Stimulated activated CD8-positive, alpha-beta memory T cell treated with anti-CD3 and anti-CD28 coated beads, Interleukin-7, amount 100 ng/mL, for 48 hours (primary cell): ENCODE measurements at places on chromosomes 4 and X.

DNA sequence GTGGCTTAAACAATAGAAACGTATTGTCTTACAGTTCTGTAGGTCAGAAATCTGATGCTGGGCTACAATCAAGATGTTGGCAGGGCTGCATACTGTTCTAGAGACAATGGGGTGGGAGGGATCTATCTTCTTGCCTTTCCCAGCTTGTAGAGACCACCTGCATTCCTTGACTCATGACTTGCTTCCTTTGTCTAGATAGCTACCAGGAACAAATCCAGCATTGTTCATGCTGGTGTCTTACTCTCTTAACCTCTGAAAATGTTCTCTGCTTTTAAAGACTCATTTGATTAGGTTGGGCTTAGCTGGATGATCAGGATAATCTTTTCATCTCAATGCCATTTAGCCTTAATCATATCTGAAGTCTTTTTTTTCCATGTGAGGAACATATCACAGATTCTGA lies 169.0 kb downstream of the ZNF330 start:
- DNase-seq: no peak

- peak; percentile 79 for DNase-seq
Observed at GRCh38 chr4:48047421-48047844, 30.9 kb downstream of the NIPAL1 start.

DNA sequence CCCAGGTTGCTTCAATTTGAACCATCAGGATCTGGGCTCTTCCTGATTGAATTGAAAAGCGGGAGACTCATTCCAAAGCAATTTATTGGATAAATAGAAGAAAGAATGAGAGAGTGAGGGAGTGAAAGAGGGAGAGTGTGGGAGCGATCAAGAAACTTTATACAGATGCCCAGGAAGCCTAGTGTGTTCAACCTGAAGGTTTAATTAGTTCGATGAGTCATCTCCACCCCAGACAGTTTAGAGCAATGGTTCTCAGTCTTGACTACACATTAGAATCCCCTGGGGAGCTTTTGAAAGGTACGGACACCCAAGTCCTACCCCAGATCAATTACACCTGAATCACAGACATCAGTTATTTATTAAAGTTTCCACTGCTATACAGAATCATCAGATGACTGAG lies 61.5 kb downstream of the GEMIN8 start:
- DNase-seq: no peak

DNA sequence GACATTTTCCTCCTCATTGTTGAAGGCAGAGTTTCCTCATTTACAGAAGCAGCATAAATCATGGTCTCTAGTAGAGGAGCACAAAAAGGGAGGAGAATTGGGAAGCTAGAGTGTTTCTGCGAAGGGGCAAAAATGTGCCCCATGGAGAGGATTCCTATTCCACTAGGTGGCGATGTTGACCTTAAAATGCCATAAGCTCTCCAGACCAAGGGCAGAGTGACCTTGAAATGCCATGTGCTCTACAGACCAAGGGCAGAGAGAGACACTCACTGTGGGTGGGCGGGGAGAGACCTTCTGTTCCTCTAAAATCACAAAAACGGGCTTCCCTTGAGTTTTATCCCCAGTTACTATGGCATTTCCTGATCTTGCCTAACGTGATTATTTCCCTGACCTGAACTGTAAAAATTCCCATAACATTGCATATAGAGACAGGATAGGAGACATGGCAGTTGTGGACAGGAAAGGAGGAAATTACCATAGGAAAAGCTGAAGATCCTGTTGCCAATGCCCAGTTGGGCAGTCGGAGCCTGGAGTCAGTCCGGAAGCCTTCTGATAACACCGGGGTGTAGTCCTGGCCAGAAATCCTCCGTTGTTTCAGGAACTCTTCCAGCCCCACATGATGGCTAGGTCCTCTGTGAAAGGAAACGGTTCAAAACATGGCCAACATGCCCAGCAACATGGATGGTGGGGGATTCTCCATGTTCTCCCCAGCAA lies 567.7 kb downstream of the MAGEB5 start:
- no peak for DNase-seq
